ENCODE measurements at places on chromosomes 1 and 21.

DNA sequence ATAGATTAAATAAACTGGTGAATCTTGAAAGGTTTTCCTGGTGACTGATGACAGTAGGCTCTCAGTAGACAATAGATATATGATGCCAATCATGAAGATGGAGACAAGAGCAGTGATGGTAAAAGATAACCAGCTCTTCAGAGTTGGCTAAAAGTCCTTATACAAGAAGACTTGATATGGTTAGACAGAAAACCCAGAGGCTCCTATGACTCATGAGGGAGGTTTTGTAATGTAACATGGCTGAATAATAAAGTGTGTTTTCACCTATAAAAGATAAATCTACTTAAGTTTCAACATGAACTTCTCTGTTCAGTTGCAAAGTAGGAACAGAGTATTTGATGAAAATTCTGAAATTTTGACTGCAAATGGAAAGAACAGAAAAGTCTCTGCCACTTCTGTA is 12.7 kb upstream of the CRNN start:
- DNase-seq: no peak

- no peak for DNase-seq
Measured at GRCh38 chr1:154533952-154534844, 24.3 kb downstream of the UBE2Q1 start.

DNA sequence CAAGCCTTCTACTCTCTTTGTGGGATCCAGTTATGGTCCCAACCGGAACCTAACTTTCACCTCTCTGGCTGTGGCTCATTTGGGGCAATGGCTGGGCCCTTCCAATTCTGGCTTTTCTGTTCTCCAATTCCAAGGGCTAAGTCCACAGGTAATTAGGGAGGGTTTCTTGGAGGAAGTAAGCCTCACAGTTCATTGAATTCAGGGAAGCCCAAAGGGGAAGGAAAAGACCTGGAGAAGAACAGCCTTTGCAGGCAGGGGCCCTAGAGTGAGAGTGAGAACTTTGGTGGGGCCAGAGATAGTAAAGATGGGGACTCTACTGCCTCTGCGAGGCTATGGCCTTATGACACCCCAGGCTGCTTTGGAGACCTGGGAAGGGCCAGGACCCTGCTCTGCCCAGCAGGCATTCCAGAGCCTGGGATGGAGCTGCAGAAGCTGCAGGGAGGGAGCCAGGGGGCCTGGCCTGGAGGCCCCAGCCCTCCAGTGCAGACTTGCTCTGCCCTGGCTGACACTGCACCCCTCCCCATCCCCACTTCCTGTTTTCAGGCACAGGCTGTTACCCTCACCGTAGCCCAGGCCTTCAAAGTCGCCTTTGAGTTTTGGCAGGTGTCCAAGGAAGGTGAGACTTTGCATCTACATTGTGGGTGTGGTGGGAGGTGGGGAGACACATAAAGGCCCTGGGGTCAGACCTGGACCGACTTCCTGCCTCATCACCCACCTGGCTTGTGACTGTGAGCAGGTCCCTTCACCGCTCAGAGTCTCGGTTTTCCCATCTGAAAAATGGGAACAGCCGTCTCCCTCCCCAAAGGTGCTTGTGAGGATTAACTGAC is 18.9 kb downstream of the LDLRAP1 start:
- no peak for DNase-seq

GRCh38 chr21:39348040-39348354 is 891 bp downstream of the HMGN1 start:
- DNase-seq: no peak

GRCh38 chr1:11373895-11374747 is 101.1 kb downstream of the UBIAD1 start:
- DNase-seq: no peak

GRCh38 chr1:108050911-108051629 is 86.1 kb upstream of the VAV3 start:
- DNase-seq: no peak

DNA sequence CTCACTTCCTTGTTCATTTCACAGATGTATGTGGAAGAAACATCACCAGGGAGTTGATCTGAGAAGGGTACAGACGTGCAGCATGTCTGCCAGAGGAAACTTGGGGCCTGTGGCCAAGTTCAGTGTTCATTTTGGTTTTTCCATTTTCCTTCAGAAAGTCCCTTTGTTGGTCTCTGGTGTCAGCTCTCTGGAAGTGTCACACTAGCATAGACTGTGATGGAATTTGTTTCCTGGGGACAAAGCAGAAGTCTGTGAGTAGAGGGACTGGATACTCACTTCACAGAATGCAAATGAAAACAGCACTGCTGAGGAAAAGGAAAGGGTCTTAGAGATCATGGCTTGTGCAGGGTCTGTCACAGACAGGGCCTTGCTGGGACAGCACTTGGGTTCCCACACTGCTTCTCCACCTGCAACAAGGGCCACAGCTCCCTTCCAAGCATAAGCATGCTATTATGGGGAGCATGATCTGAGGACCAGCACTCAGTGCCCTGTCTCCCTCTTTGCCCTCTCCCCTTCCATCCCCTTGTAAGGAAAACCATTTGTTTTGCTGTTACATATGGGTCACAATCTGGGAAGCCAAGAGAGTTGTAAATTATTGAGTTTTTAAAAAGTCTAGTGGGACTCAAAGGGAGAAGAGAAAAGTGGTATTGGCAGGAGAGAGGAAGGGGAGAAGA is 31.4 kb upstream of the CD84 start:
- no peak for DNase-seq

DNA sequence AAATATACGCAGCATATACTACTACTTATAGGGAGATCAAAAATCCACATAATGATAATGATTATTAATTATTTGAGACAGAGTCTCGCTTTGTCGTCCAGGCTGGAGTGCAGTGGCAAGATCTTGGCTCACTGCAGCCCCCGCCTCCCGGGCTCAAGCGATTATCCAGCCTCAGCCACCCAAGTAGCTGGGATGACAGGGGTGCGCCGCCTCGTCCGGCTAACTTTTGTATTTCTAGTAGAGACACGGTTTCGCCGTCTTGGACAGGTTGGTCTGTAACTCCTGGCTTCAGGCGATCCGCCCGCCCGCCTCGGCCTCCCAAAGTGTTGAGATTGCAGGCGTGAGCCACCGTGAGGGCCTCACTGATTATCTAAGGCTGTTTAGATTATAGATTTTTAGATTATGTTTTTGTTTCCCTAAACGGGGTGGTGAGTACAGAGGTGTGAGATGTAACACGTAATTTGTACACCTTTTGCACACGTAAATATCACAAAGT is 548 bp upstream of the SLC25A33 start:
- no peak for DNase-seq

GRCh38 chr1:22328331-22329147 is 123.1 kb upstream of the ZBTB40 start:
- no peak for DNase-seq

DNA sequence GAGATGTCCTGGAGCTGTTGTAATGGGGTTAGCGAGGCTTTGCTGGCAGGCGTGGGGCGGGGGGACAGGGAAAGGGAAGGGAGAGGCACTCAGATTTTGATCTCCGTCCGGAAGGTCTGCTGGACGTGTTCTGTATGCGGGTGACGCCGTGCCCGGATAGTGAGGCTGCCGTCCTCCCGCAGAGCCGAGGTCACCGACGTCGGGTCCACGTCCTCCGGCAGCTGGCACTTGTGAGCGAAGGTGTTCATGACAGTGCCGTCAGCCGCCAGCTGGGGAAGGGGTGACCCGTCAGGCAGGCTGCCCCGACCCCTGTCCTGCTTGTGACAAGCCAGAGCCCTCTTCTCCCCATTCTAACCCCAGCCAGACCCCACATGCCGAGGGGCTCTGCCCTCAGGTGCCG is 2.4 kb downstream of the HSPB7 start:
- no peak for DNase-seq

GRCh38 chr21:24590261-24590660 is 1017.0 kb downstream of the MRPL39 start:
- no peak for DNase-seq

DNA sequence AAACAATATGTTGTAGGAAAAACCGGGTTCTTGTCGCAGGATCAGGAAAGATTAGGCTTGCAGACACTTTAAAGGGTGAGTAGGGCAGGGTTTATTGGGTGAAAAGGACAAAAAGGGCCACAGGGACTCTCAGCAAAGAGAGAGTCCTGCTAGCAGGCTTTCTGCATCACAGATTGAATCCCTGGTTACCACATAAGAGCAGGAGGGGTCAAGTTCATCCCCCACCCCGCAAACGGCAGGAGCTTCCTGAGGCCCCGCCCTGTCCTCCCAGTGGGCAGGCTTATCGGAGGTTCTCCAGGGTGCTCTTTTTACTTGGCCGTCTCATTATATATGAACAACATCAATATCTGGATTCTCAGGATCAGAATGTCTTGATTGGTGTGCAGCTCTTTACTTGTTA is 47.7 kb downstream of the SYCP1 start:
- no peak for DNase-seq

GRCh38 chr1:66925944-66926343 is 1.2 kb downstream of the MIER1 start:
- DNase-seq: no peak

- no peak for DNase-seq
Measured at GRCh38 chr1:154990276-154990675, 3.1 kb upstream of the LENEP start.

DNA sequence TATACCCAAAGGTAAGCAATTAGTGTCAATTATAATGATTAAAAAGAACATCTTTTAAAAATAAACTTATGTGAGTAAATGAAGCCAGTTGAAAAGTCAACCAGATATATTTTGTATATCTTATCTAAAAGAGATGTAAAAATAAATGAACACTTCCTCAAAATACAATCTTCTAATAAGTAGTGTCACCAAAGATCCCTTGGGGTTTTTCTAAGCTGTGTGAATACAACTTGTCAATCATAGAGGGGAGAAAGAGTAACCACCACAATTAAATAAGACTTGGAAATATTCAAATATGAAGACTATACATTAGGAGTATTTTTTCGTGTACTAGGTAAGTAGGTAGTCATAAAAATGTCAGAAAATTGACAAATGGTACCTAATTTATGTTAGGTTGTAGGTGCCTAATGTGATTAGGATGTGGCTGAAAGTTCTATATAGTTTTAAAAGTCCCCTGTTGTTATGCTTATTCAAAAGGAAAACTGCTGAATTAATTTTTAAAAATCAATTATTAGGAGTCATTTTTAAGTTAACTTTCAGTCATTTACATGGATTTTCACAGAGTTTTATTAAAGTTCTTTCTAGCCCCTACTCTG is 72.6 kb downstream of the RASAL2 start:
- DNase-seq: no peak

DNA sequence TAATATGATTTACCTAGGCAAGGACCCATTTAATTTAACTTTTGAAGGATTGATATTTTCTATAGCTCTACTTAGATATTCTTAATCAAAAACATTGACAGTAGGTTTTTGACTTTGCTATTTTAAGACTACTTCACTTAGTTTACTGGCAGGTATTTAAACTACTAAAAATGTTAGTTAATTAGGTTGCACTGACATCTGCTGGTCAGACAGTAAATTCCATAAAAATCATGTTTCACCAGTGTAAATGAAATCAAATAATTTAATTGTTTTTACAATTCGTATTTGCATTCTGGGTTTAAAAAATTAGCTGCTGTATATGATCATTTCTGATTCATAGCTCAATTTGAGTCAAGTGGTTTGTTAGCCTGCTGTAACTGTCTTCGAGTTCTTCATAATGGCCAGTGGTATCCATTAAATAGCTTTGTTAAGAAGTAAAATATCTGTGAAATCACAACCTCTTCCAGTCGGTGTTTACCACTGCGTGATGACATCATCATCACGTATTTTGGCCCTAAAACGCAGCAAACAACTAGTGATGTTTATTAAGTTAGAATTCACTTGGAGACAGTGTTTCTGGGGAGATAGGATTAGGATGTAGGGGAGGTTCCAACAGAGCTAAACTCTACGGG is 26.2 kb downstream of the EXTL2 start:
- DNase-seq: no peak

DNA sequence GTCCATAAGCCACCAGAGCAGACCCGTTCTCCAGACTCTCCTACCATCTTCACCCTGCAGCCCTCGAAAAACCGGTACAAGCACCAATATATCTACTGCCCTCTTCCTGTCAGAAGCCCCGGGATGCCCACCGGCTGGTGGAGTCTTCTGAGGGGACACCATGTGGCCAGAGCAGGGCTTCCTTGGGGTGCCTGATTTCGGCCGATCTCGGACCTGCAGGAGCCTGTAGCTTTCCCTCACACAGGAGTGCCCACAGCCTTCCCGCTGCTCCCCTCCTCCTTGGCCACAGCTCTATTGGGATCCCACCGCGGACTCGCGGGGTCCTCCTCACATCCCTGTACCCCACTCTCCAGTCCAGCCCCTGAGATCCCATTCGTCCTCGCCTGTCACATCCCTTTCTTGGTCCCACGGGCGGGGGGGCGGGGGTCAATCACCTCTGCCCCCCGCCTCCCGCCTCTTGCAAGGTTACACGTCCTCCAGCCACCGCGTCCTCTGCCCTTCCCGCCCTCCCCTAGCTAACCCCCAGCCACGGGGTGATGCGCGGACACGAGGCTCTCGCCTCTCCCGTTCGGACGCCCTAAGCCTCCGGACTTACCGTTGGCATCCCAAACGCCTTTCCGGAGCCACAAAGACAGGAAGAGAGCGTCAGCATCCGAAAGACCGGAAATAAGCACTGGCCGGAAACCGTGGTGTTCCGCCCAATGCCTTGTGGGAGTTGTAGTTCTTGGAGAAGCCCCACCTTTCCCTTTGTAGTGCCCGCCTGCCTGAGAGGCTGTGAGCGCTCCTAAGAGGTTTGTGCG is at the start of gene SSR2:
SSR2 (minus strand) TSS at position 659 of the 800 bp plus-strand sequence. CDS start 784 bp downstream, outside the sequence.
- DNase-seq: peak; percentile 90

DNA sequence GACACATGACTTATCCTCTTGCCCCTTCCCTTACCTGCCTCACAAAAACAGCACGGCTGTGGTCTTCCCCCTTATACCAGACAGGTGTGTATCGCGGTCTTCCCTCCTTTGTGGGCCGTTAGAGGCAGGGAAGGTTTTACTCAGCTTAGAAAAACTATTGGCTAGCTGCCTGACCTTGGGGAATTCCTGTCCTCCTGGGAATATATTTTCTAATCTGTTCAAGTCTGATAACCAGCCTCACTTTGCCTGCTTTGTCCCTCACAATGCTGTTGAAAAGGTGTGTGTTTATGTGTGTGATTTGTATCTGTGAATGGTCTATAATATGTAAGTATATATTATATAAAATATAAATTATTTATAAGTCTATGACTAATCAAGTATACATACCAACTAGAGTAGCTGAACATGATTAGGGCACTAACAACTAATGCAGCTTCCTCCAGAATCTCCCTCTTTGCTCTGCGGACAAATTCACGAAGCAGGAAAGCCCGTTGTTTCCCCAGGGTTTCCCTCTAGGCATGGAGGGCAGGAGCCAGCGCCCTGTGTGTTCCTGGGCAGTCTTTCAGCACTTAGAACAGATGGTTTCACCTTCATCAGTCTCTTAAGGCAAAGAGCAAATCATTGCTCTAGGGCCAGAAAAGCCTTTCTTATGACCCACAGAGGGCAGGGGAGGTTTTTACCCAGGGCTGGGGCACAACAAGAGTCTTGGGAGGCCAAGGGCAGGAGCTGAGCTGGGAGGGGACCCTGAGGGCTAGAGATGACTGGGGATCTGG is 25.6 kb downstream of the SLC26A9 start:
- DNase-seq: no peak

GRCh38 chr1:72371259-72372035 is 89.1 kb upstream of the NEGR1 start:
- DNase-seq: no peak

- no peak for DNase-seq
Measured at GRCh38 chr1:3886106-3886670, 13.9 kb downstream of the C1orf174 start.

- peak; percentile 58 for DNase-seq
Measured at GRCh38 chr1:20446796-20447195, 39.2 kb downstream of the CAMK2N1 start.

All from occipital lobe (tissue), 3 donors.